ENCODE measurements at places on chromosomes 7 and 10.

DNA sequence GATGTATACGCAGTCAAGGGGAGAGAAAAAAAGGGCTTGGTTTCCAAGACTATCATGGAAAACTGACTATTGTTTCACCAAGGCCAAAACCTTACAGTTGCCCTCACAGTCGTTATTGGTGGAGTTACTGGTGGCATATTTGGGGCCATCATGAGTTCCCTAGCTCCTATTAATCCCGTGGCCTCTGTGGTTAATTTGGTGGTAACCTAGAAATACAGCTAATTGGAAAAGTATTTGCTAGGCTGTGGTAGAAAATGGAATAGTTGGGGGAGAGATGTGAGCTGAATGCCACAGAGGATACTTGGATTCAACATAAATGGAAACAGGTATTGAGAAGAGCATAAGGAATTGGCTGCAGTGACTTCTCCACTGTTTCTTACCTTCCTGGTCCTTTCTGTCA lies 450.7 kb downstream of the KCNMA1 start:
- DNase-seq: no peak

- no peak for DNase-seq
These were observed 149.4 kb upstream of the ZMIZ1 start for GRCh38 chr10:78919181-78919966.

DNA sequence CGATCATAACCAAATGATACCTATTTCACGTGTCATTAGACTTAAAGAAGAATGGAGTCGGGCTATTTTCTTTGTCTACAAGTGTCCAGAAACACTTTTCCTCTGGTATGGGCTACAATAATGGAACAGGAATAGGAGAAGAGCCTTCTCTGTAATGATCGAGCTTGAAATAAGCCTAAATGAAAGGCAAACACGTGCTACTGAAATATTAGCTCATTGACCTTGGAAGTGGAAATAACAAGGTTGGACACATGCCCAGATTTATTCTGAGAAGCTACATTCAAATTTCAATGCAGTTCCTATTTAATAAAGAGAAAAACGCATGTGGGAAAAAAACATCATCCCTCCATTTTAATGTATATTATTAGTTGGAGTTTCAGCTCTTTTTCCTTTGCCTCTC lies 254.7 kb upstream of the PTER start:
- DNase-seq: no peak

GRCh38 chr7:48087349-48087748 lies 1.7 kb upstream of the UPP1 start:
- DNase-seq: peak; percentile 65

DNA sequence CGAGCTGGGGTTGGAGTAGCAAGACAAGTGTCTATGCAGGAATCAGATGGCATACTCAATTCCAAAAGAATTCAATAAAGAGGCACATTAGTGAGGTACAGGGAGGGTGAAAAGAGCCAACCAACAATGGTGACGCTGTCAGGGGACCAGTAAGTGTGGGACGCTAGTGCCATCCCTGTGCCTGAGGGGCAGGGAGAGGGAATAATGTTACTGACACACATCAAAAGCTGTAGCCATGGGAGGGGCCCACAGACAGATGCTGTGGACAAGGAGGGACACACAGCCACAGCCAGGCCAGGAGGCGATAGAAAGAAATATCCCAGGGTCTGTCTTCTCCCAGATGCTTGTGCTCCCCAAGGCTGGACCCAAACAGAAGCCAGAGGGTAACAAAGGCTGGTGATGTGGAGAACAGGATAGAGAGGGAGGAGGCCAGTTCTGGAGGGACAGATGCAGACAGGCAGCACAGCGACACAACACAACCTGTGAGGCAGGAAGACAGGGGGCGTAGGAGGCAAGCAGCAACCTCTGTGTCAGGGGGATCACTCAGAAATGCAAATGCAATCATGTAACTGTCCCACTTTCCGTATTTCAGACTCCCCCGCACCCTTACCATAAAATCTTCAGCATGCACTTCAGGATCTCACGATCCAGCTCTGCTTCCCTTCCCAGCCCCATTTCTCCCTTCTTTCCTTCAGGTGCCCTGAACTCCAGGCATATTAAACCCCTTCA lies 240.5 kb upstream of the FZD8 start:
- DNase-seq: no peak

DNA sequence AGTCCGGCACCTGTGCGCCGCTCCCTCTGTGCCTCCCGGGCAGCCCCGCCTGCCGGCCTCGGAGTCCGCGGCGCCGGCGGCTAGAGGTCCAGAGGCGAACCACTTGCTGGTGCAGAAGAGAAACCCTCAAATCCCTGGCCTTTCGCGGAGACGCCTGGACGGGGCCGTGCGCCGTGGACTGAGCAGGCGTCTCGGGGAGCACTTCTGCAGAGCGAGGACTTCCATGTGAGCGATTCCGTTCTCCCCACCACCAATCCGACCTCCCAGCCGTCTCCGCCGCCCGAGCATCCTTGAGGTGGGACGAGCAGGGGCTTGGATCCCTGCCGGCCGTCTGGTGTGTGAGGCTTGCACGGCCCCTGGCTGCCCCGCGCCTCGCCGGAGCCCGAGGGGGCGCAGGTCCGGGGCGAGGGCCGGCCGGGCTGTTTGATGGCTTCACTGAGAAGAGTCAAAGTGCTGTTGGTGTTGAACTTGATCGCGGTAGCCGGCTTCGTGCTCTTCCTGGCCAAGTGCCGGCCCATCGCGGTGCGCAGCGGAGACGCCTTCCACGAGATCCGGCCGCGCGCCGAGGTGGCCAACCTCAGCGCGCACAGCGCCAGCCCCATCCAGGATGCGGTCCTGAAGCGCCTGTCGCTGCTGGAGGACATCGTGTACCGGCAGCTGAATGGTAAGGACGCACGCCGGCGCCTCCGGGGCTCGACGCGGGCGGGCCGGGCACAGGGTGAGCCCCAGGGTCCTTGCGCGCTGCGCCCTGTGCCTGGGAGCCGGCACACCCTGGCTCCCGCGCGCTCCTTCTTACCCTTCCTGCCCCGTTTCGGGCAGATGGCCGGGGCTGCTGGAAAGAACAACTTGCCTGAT lies 660 bp downstream of the GALNT17 start:
- no peak for DNase-seq

- DNase-seq: no peak
These were observed 698.2 kb upstream of the AUTS2 start for GRCh38 chr7:68900096-68900495.

- DNase-seq: no peak
These were observed 266.5 kb downstream of the AUTS2 start for GRCh38 chr7:69864822-69865221.
